ENCODE measurements at places on chromosomes 6 and 20.

GRCh38 chr6:47169785-47170616, 127.9 kb upstream of the ADGRF1 start:
- no peak for DNase-seq

DNA sequence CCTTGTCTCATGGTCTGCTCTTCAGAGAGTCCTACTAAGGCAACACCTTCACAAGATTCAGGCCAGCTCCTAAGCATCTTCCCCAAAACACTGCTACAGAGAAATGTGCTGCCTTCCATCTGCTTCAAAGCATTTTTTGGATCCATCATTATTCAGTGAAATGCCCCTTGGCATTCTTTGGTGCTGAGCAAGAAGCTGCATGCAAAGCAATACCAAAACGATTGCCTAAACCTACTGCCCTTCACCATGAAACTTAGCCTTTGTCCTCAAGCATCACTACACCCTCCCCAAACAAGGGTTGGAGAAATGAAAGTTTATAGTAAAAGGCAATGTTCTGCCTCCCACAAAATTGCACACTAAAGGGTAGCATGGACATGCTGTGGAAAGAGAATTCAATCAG, 93.5 kb downstream of the SNAP25 start:
- no peak for DNase-seq

DNA sequence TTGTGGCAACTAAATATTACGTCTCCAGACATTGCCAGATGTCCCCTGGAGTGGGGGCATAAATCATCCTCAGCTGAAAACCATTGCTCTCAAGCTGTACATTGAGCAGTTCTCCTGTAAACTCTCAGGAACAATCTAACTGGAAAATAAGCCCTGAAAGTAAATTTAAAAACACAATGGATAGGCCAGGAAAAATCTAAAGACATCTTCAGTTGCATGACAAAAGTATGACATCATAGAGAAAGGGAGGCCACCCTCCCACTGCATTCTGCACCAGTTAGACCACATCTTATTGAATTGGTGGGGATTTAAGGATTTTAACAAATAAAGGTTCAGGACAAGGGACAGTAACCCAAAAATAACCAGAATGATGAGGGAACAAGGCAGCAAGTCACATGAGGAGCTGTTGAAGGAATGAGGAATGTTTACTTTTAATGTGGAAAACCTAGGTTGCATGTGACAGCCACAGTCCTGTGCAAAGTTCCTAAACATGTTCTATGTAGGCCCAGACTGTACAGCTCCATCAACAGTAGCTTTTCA, 5.3 kb downstream of the PLA2G7 start:
- no peak for DNase-seq

DNA sequence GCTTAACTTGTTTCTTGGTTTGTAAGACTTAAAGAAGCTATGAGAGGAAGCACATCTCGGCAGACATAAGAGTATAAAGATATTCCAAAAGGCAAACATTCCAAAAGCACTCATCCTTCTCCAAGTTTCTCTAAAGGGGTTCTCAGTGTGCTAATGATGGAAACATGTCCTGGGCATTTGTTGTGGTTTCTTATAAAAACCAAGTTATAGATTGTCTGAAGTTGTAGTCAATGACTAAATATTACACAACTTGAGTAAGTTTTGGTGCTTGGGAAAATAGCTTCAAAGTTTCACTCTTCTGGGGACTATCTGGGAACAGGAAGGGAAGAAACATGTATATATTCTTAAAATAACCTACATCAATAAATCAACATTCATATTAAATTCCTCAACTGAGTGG, 128.3 kb upstream of the TBX18 start:
- no peak for DNase-seq

- DNase-seq, result no peak
Measured at GRCh38 chr20:23362392-23363256, 642 bp downstream of the GZF1 start.

GRCh38 chr6:129872586-129872985, 11.5 kb upstream of the TMEM244 start:
- DNase-seq, result no peak

DNA sequence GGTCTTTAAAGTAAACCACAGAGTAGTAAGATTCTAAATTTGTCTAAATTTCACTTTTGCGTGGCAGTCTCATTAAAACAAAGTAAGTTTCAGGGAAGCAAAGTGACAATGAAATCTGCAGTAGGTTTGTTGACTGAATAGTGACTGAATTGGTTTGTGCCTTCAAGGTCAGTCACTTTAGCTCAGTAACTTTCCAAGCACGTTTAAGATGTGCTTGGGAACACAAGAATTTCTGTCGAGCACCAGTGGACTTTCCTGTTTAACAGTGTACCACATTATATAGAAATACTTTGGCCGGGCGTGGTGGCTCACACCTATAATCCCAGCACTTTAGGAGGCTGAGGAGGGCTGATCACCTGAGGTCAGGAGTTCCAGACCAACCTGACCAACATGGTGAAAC, 1.7 kb upstream of the CD24 start:
- DNase-seq, result no peak

DNA sequence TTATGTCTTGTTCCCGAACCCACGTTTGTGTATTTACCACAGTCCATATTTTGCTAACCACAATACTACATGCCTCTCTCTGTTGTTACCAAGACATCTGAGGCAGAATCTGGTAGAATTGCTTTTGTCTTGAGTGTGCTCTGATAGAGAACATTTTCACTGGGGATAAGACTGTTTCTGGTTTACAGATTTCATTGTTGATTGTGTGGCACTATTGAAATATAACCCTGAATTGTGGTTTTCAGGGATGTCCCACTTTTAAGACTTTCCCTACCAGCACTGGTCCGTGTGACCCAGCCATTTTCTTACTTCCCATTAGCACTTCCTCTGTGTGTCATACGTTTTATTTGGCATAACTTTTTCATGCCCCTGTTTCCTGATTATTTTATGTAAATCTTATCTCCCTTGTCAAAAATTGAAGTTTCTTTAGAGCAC, 12.2 kb downstream of the NCOA7 start:
- DNase-seq, result no peak

DNA sequence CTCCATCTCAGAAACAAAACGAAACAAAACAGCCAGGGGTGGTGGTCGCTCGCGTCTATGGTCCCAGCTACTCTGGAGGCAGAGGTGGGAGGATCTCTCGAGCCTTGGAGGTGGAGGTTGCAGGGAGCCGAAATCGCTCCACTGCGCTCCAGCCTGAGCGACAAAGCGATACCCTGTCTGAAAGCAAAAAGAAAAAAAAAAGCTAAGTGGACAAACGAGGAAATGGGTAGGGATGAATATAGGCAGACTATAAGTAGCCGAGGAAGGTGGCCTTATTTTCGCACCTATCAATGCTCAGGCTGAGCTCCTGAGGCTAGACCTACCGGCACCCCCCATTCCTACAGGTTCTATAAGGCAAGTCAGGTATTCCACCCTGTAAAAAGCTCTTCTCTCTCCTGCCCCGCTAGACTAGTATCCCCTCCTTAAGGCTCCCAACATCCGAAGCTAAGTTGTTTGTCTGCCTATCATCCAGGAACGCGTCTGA, 650 bp upstream of the CASP8AP2 start:
- no peak for DNase-seq

- DNase-seq, result no peak
Measured at GRCh38 chr20:63698739-63699465, 2.5 kb downstream of the TNFRSF6B start.

DNA sequence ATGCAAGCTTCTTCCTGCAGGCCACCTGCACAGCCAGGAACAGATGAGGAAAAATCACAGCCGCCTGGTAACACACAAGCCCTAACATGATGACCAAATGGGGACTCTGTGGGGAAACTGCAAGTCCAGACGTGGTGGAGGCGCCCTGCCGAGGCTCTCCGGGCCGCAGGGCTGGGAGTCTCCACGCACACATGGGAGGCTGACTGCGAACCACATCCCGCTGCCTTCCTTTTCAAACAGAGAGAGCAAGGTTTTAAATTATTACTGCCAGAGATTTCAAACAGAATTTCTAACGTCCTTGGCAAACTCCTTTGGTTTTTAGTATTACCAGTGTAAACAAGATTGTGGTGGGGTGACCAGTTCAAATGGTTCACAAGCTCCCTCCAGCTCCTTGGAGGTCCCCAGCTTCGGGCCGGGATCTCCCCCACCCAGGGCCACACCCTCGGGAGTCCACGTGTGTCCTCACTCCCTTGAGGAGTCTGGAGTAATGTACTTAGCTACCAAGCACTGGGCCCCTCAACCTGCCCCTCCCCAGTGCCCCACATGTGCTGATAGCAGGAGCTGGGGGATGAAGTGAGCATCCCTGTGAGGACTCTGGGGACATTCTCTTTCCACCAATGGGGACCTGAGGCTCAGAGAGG, 252.7 kb downstream of the TAF4 start:
- DNase-seq, result no peak

GRCh38 chr6:25583099-25583498, 68.9 kb upstream of the SCGN start:
- DNase-seq, result no peak
